HCT116 (cell line): ENCODE measurements at places on chromosomes 7 and 10. TPM values are rescaled to one million over a fixed set of nuclear protein-coding genes. Genes with fewer than 3 reads are reported as not detected.

DGKI gene
- total RNA-seq: 0.15 TPM

DNA sequence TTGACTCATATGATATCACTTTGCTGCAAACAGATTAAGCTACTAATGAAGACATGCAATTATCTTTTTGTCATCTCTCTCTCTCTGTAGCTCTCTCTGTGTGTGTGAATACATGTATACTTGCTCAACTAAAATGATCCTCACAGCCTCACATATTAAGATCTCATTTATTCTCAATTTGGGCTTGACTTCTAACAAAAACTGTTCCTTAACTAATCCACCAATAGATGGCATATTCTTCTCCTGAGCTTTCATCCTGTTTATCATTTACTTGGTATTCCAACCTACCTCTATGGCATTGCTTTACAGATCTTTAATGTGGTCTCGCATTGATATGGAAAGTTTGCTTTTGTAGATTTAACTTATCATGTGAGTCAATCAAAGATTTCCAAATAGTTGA is 540.4 kb downstream of the CNTNAP2 start:
- H3K36me3 ChIP-seq: no peaks in the 10 kb centered on the region
- no peak for DNase-seq
- no peaks in the 10 kb centered on the region for H3K4me1 ChIP-seq
- H3K27me3 ChIP-seq: no peaks in the 10 kb centered on the region
- H3K4me3 ChIP-seq: no peak overlapping the region

GRCh38 chr10:124138883-124139348 is 45.5 kb upstream of the CHST15 start:
- H3K27ac ChIP-seq: no peak overlapping the region
- H3K36me3 ChIP-seq: no peaks in the 10 kb centered on the region
- no peaks in the 10 kb centered on the region for H3K4me1 ChIP-seq
- no peak overlapping the region for H3K4me3 ChIP-seq
- no peaks in the 10 kb centered on the region for H3K27me3 ChIP-seq

- H3K27ac ChIP-seq: no peak overlapping the region
- H3K4me3 ChIP-seq: no peak overlapping the region
- H3K4me1 ChIP-seq: no peaks in the 10 kb centered on the region
- no peaks in the 10 kb centered on the region for H3K36me3 ChIP-seq
- peaks cover 25% of the 10 kb centered on the region for H3K27me3 ChIP-seq
These were observed 382.9 kb upstream of the NPVF start for GRCh38 chr7:25611196-25611595.

DNA sequence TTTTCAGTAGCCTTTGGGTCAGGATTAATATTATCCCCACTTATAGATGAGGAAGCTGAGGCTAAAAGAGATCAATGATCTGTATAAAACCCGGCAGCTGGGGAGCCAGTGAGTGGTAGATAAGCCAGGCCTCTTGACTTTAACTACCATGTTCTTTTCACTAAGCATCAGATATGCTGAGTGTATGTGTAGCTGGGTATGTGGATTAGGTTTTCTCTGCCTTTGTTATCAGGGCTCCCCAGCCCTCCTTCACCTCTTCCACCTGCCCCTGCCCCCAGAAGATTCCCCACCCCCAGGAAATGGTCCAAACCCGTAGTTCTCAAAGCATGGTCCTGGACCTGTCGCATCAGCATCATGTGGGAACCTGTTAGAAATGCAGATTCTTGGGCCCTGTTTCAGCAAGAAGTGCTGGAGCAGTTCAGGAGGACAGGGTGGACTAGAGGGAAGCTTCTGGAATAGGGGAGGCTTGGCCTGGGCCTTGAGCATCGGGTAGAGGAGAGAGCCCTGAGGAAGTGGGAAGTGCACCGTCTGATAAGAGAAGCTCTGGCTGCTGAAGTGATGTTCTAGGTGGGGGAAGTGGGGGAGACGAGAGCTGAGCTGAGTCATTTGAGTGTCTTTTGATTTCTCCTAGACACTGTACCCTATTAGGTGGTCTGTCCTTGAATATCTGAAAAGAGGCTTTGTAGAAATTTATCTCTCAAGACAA is 101.3 kb downstream of the HIF1AN start:
- H3K4me3 ChIP-seq: no peak overlapping the region
- no peaks in the 10 kb centered on the region for H3K27me3 ChIP-seq
- H3K4me1 ChIP-seq: no peaks in the 10 kb centered on the region
- no peak for DNase-seq
- no peak overlapping the region for H3K27ac ChIP-seq

DNA sequence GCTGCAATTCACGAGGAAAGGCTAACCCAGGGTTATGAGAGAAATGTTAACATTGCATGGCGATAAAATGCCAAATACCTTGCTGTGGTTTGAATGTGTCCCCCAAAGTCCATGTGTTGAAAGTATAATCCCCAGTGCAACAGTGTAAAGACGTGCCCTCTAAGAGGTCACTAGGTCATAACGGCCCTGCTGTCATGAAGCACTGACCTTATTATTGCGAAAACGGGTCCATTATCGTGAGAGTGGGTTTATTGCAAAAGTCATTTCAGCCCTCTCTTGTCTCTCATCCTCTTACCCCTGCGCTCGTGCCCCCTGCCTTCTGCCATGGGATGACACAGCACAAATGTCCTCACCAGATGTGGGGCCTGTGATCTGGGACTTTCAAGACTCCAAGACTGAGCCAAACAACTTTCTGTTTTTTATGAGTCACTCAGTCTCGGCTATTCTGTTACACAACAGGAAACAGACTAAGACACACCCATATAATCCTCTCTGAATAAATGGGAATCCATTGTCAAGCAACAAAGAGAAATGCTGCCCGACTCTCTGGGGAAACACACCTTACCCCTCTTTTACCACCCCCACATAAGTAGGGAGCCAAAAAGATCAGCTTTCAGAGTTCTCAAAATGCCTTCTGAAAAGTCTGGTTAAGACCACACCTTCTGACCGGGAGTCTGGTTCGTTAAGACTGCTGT is 73.1 kb upstream of the UCN3 start:
- DNase-seq: peak; percentile 31
- no peaks in the 10 kb centered on the region for H3K36me3 ChIP-seq
- H3K27ac ChIP-seq: peak overlapping the region; percentile 22; the same call in 1 of the 2 replicates

DNAH11 gene
- total RNA-seq: 0.39 TPM

GRCh38 chr10:11746883-11747539 is 4.8 kb downstream of the ECHDC3 start:
- no peak overlapping the region for H3K4me3 ChIP-seq
- H3K27ac ChIP-seq: no peak overlapping the region
- H3K27me3 ChIP-seq: no peaks in the 10 kb centered on the region
- no peaks in the 10 kb centered on the region for H3K36me3 ChIP-seq

GRCh38 chr10:13054844-13055243 is 45.1 kb upstream of the OPTN start:
- H3K27ac ChIP-seq: no peak overlapping the region
- no peaks in the 10 kb centered on the region for H3K36me3 ChIP-seq
- H3K4me1 ChIP-seq: no peaks in the 10 kb centered on the region
- H3K4me3 ChIP-seq: no peak overlapping the region
- DNase-seq: no peak

GRCh38 chr10:112614586-112614985 is 167.6 kb downstream of the VTI1A start:
- DNase-seq: no peak
- peaks cover 23% of the 10 kb centered on the region for H3K4me1 ChIP-seq
- no peak overlapping the region for H3K4me3 ChIP-seq
- no peaks in the 10 kb centered on the region for H3K36me3 ChIP-seq

GRCh38 chr10:123790132-123790885 is 101.3 kb downstream of the CPXM2 start:
- no peak overlapping the region for H3K4me3 ChIP-seq
- peaks cover 41% of the 10 kb centered on the region; the same call in 1 of the 2 replicates for H3K27me3 ChIP-seq
- no peaks in the 10 kb centered on the region for H3K36me3 ChIP-seq
- no peak overlapping the region for H3K27ac ChIP-seq
- H3K4me1 ChIP-seq: no peaks in the 10 kb centered on the region

DNA sequence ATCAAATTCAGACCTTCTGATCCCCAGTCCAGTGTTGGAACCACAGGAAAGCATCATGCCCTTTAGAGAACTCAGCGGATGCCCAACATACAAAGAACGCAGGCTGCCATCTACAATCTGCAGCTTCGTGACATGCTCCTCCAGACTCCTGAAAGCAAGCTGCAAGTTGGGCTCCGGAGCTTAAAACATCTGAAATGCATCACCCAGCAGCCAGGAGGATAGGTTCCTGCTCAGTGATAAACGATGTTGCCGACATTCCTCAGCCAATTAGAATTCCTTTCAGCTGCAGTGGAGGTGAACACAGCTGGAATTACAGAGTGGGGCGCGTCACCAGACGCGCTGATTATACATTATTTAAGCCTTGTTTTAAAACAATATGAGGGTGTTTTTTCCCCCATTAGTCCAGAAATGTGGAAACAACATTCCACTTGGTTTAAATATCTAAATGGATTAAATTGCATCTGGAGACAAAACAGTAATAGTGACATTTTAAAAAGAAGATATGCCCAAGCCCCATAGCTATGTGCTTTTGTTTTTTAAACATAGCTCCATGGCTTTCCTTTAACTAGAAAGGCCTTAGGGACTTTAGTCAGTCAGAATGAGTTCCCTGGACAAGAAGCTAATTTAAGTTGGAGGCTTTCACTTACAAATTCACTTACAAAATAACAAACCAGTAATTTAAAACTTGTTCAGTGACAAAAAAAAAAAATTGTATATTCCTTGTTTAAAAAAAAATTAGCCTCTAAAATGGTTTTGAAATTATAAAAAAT is 6.3 kb downstream of the SMURF1 start:
- no peaks in the 10 kb centered on the region for H3K27me3 ChIP-seq
- peaks cover 11% of the 10 kb centered on the region for H3K4me1 ChIP-seq
- H3K36me3 ChIP-seq: no peaks in the 10 kb centered on the region
- H3K4me3 ChIP-seq: no peak overlapping the region

DNA sequence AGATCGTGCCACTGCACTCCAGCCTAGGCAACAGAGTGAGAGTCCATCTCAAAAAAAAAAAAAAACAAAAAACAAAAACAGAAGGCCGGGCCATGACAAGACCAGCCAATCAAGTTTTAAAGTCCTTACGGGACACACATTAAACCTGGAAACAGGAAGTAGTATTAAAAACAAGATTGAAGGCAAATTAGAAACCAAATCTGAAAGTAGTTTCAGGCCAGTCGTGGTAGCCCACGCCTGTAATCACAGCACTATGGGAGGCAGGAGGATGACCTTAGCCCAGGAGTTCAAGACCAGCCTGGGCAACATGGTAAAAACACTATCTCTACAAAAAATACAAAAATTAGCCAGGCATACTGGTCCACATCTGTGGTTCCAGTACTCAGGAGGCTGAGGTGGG is 18.1 kb downstream of the PSAP start:
- no peak overlapping the region for H3K4me3 ChIP-seq
- H3K4me1 ChIP-seq: peaks cover 21% of the 10 kb centered on the region
- H3K27me3 ChIP-seq: no peaks in the 10 kb centered on the region
- no peak overlapping the region for H3K27ac ChIP-seq
- DNase-seq: no peak

DNA sequence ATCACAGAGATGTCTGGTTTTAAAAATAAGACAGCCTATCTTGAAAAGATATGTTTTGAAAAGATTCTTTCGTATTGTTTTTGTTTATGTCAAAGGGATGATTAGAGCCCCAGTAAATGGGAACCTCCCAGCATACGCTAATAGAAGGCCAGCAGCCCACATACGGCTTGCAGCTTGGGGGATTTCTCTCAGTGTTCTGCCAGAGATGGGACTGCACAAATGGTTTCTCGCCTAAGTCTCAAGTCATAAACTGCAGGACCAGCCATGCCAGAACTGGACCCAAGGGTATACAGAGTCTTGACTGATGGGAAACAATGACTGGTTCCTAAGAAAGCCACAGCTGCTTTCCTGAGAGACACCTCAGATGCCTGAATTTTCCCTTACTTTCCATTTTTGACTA is 306.9 kb upstream of the DGKB start:
- peaks cover 13% of the 10 kb centered on the region for H3K4me1 ChIP-seq
- H3K4me3 ChIP-seq: no peak overlapping the region
- H3K36me3 ChIP-seq: no peaks in the 10 kb centered on the region
- DNase-seq: no peak

GRCh38 chr7:17227766-17228490 is 70.5 kb upstream of the AHR start:
- DNase-seq: no peak
- H3K4me1 ChIP-seq: no peaks in the 10 kb centered on the region
- no peak overlapping the region for H3K27ac ChIP-seq
- H3K36me3 ChIP-seq: no peaks in the 10 kb centered on the region

GRCh38 chr7:129862682-129863081 is 90.1 kb downstream of the UBE2H start:
- peak overlapping the region; percentile 40; the same call in 1 of the 2 replicates for H3K27ac ChIP-seq
- no peak overlapping the region for H3K4me3 ChIP-seq
- no peaks in the 10 kb centered on the region for H3K27me3 ChIP-seq
- H3K36me3 ChIP-seq: no peaks in the 10 kb centered on the region

GRCh38 chr10:6074489-6075301 is 12.5 kb upstream of the IL2RA start:
- H3K36me3 ChIP-seq: no peaks in the 10 kb centered on the region
- H3K4me3 ChIP-seq: no peak overlapping the region
- peaks cover 32% of the 10 kb centered on the region for H3K27me3 ChIP-seq
- DNase-seq: no peak

DNA sequence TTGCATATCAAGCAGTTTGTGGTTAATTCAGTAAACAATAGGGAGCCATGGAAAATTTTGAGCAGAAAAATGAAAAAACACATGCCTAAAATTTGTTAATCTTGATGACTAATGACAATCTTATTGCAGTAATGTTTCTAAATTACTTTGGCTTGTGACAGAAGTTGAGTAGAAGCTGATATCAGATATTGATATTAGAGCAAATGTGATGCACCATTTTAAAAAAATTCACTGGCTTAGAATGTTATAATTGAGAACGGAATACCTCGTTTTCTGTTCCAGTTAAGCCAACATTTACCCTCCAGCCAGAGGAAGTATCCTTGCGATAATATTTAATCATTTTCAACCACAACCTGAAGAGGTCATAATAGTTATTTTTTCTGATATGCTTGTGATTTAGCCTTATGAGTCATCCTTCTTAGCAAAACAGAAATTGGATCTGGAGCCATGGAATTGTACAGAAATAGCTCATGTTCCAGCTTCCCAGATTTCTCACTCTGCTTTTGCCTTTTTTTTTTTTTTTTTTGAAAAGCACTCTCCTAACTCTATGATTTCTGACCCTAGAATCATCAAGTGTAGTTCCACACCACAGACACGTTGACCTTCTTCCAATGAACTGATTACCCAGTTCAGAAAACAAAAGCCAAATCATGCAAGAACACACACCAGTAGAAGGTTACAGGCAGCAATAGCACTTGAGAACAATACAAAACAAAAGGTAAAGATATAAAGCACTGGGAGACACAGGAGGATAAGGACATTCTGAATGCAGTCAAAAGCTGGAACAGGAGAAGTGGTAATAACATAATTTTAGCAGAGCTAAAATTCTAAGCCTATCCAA is 96.8 kb upstream of the PHYHIPL start:
- no peak overlapping the region for H3K4me3 ChIP-seq
- peak overlapping the region; percentile 12; the same call in 1 of the 2 replicates for H3K27ac ChIP-seq
- peaks cover 11% of the 10 kb centered on the region for H3K4me1 ChIP-seq
- H3K27me3 ChIP-seq: no peaks in the 10 kb centered on the region

AKR1D1 gene
- total RNA-seq: 0.10 TPM

NUDT5 gene
- 101 TPM for total RNA-seq
